ENCODE measurements at places on chromosomes 3 and 15. TPM values are rescaled to one million over a fixed set of nuclear protein-coding genes. Genes with fewer than 3 reads are reported as not detected.

UBP1 gene
- 56.3 TPM for total RNA-seq

KBTBD8 gene
- total RNA-seq: 8.6 TPM

LRRN1 gene
- total RNA-seq: under 0.01 TPM

MAGEL2 gene
- under 0.01 TPM for total RNA-seq

SLC7A14 gene
- 6.8 TPM for total RNA-seq

COL6A6 gene
- not detected for total RNA-seq

SCN11A gene
- total RNA-seq: not detected

RYR3 gene
- 0.18 TPM for total RNA-seq

THSD4 gene
- 31.1 TPM for total RNA-seq

THRB gene
- total RNA-seq: under 0.01 TPM

IL17RC gene
- total RNA-seq: 18.9 TPM

TMEM41A gene
- total RNA-seq: 11.9 TPM

IL5RA gene
- not detected for total RNA-seq

SPTBN5 gene
- under 0.01 TPM for total RNA-seq

CLDN11 gene
- 245 TPM for total RNA-seq

HGD gene
- total RNA-seq: not detected

TNNC1 gene
- 1.3 TPM for total RNA-seq

CYP1A2 gene
- total RNA-seq: not detected

VPS33B gene
- 9.0 TPM for total RNA-seq

KLHL40 gene
- total RNA-seq: not detected
